ENCODE measurements at places on chromosomes 2 and 18. TPM values are rescaled to one million over a fixed set of nuclear protein-coding genes. Genes with fewer than 3 reads are reported as not detected.

DNA sequence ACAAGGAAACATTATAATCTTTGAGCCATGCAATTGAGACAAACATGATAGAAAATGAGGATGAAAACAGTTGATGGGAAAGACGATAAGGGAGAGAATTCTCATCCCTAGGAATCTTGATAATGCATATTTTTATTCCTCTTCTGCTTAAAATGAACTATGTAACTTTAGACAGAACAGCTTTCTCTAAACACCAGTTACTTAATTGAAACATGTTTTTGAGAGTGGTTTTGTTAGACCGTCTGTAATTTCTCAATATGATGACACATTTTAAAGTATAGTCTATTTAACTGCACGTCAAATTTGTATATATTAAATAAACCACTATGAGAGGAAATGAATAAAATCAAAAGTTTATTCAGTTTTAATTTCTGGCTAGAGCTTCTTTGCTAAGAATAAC lies 1453.9 kb upstream of the NXPH2 start:
- H3K36me3 ChIP-seq: no peaks in the 10 kb centered on the region
- no peaks in the 10 kb centered on the region for H3K4me1 ChIP-seq
- no peak overlapping the region for H3K27ac ChIP-seq
- DNase-seq: no peak

- no peaks in the 10 kb centered on the region for H3K4me1 ChIP-seq
- H3K36me3 ChIP-seq: no peaks in the 10 kb centered on the region
- H3K27me3 ChIP-seq: no peaks in the 10 kb centered on the region
- DNase-seq: no peak
- H3K4me3 ChIP-seq: no peak overlapping the region
- no peak overlapping the region for H3K27ac ChIP-seq
These were observed 100.2 kb upstream of the ARL5A start for GRCh38 chr2:151928380-151928779.

DNA sequence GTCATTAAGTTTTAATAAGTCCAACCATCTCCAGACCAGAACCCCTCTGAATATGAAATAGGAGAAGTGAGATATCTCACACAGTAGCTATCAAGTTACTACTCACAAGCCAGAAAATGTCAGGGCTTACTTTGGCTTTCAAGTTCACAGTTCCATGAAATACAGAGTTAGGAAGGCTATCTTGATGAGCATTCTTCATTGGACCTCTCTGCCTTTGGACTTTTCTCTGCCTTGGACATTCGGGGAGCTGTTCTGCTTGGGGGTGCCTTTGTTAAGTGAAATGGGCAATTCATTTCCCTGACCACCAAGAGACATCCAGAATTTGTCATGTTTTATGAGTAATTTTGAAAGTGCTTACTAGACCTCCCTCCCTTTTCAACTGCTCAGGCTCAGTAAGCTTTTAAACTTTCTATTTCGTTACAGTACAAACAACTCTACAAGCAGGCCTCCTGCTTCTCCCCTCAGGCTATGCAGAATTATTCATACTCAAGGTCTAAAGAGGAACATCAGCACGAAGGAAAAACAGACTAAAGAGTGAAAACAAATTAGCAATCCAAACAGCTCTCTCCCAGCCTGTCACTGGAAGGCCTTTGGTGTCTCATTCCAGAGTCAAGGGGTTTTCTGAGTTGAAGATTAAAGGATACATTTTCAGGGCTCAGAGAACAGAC lies 95.3 kb downstream of the MREG start:
- peaks cover 1% of the 10 kb centered on the region for H3K4me1 ChIP-seq
- H3K36me3 ChIP-seq: no peaks in the 10 kb centered on the region
- no peak overlapping the region for H3K4me3 ChIP-seq
- peaks cover 10% of the 10 kb centered on the region for H3K27me3 ChIP-seq
- DNase-seq: no peak
- no peak overlapping the region for H3K27ac ChIP-seq

DNA sequence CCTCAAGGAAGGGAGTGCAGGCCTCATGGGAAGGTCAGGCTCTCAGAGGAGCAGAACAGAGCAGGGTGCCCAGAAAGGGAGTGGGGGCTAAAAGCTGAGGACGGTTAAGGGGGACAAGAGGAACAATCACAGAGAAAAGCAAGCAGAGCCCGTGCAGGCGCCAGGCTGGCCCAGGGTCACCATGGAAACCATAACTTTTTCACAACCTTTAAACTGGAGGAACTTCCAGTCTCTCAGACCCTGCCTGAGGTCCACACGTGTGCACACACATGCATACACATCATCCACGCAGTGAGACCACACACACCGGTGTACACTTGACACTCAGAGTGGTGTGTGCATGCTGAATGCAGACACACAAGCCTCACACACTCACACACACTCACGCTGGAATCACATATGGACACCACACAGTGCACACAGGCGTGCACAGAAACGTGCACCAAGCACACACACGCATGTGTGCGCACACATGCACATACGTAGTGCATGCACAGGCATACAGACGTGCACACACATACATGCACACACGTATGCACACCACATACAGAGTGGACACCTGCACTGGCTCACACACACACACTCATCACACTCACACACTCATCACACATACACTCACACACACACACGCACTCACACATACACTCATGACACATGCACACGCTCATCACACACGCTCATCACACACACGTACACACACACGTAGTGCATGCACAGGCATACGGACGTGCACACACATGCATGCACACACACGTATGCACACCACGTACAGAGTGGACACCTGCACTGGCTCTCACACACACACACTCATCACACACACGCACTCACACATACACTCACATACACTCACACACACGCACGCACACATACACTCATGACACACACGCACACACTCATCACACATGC lies 37.2 kb upstream of the SNED1 start:
- no peaks in the 10 kb centered on the region for H3K36me3 ChIP-seq
- no peak overlapping the region for H3K4me3 ChIP-seq
- no peaks in the 10 kb centered on the region for H3K4me1 ChIP-seq
- H3K27ac ChIP-seq: no peak overlapping the region
- H3K27me3 ChIP-seq: no peaks in the 10 kb centered on the region

Gene ECEL1
- total RNA-seq: 0.14 TPM
